BJ (cell line): ENCODE measurements at places on chromosomes 12 and 14.

GRCh38 chr14:29735459-29735858 lies 192.2 kb downstream of the PRKD1 start:
- DNase-seq = no peak

DNA sequence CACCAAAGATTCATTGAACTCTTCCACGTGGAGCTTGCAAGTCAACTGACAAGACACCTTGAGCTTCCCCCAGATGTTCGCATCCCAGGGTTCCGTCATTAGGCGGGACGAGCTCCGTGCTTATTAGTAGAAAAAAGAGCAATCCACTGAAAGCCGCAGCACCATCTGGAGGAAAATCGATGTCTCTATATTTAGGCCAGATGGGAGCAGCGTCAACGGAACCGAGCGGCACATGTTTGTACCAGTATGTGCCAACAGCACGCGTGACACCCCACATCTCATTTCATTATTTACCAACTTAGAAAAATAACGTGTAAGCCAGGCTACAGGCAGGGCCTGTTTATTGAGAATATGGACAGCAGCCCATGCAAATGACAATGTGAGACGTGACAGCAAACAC lies 45.8 kb upstream of the TMEM132D start:
- no peak for DNase-seq

- no peak for DNase-seq
Measured at GRCh38 chr12:16555630-16556029, 50.3 kb downstream of the LMO3 start.

DNA sequence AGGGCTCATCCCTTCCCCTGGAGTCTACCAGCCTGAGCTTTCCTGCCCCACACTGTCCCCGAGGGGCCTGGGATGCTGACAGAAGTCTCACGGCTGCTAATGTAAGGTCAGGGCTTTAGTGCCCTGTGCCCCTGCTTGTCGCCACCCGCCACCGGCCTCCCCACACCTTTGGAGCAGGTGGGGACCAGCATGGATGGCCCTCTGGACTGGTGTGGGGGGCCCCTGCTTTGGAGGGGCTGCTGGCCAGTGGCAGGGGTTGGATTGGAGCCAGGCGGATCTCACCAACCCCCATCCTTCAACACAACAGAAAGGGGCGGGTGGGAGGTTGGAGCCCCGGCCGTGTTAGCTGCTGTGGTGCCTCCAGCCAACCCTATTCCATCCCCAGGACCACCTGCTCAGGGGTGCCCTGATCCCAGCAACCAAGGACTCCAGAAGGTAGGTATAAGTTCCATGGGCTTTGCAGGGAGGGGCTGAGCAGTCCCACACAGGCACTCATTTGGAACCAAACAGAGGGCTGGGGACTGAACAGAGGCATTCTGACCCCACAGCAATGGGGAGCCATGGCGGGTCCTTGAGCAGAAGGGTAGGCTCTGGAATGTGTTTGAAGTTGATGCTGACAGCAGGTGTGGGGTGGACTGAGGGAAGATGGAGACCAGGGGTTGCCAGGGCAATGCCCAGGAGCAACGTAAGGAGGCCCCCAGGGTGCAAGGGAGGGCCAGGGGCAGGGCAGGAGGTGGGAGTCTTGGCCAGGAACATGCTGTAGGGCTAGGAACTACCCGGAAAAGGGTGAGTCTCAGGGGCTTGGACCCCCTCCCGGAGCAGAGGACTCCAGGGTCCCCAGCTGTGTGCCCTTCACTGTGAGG lies 145.1 kb upstream of the C14orf180 start:
- DNase-seq = no peak

DNA sequence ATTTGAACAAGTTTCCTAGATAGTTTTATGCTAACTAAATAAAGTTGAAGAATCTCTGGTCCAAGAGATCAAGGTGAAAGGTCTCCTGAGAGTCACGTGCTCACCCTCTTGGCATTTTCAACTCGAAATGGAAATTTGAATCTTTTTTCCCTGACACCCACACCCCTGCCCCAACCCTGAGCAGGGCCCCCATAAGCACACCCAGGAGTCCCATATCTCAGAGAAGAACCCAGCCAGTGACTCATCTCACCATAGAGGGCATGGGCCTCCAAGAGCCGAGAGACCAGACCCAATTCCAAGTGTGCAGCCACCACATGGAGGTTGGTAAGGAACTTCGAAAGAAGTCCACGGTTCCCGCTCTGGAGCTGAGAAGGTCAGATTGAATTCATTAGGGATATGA lies 32.6 kb downstream of the TEP1 start:
- no peak for DNase-seq
